BJ (cell line): ENCODE measurements at places on chromosomes 5 and 9.

DNA sequence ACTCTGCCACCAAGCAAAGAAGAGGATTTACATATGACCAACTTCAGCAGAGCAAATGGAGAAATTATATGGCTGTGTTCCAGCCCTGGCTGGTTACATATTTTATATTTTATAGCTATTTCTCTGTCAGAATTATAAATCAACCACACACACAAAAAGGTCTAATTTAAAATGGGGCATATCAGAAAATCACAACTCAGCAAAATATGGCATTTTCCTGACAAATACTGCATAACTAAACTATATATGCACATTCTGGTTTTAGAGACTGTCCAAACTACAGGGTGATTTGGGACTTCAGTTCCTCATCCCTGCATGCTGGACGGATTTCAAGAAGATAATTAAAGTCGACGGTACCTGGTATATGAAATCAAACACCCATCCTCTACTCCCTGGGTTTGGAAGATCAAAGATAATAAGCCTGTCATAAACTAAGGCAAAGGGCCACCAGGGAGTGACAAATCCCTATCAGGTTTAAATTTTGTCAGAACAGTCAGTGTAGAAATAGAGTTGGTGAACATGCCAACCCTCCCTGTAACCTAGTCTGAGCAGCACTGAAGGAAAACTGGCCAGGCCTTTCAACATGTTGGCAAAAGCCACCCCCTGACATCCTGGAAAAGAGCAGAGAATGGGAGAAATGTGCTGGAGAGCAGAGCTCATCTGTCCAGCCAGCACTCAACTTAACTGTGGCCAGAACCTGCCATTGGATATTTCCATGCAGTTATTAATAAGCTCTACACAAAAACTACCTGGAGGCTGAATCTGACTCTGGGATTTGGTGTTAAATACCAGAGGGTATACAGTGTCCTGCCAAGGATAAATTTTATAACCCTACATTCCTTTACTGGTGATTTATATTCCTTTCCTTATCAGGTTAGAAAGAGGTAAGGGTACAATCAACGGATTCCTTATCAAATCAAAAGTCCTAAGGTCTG is 235.7 kb downstream of the ENC1 start:
- no peak for DNase-seq

- DNase-seq = no peak
These were observed 134.8 kb upstream of the MSX2 start for GRCh38 chr5:174589599-174589998.

DNA sequence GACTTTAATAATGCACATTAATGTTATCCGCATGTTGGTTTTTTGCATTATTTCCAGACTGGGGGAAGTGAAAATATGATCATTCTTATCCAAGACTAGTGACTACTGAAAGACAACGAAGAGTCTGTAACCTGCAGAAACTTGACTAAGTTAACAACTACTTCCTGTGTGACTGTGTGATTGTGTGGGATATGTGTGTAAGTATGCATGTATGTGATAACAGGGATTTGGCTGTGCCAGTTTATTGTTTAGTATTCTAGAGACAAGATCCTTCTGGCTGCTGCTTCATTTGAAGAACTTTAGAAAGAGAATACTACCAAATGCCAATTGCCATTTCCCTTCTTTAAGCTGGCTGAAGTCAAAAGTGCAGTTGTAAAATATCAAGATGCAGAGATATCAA is 375.7 kb upstream of the PRR16 start:
- no peak for DNase-seq

GRCh38 chr5:14557203-14557770 is 24.3 kb upstream of the OTULINL start:
- no peak for DNase-seq

DNA sequence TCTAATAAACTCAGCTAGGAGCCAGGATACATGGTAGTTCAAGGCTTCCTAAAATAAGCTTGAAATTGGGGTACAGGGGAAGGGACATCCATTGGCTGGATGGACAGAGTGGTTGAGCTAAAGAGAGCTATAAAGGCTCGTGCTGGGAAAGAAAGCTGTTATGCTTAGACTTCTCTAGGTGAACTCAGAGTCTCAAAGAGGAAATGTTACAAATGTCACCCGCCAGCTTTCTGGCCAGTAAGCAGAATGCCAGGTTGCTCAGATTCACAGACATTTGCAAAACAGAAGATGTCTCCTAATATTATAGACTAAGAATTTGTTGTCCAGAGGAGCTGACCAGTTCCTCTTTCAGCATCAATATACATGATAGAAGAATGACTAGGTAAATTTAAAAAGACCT is 30.6 kb downstream of the STOM start:
- DNase-seq = no peak
